ELR (cell line): ENCODE measurements at places on chromosomes 12 and 14.

- DNase-seq: no peak
These were observed 155.3 kb upstream of the FSCB start for GRCh38 chr14:44662250-44662891.

DNA sequence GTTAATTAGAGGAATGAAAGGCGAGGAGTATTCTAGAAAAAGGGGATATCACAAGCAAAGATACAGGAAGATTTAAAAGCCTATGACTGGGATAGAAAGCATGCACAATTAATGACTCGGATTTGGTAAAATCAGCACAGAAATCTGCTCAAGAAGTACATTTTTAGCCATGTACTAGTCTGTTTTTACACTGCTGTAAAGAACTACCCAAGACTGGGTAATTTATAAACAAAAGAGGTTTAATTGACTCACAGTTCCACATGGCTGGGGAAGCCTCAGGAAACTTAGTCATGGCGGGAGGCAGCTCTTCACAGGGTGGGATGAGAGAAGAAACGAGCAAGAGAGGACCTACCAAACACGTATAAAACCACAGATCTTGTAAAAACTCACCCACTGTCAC is 716.3 kb upstream of the MDGA2 start:
- DNase-seq: no peak

DNA sequence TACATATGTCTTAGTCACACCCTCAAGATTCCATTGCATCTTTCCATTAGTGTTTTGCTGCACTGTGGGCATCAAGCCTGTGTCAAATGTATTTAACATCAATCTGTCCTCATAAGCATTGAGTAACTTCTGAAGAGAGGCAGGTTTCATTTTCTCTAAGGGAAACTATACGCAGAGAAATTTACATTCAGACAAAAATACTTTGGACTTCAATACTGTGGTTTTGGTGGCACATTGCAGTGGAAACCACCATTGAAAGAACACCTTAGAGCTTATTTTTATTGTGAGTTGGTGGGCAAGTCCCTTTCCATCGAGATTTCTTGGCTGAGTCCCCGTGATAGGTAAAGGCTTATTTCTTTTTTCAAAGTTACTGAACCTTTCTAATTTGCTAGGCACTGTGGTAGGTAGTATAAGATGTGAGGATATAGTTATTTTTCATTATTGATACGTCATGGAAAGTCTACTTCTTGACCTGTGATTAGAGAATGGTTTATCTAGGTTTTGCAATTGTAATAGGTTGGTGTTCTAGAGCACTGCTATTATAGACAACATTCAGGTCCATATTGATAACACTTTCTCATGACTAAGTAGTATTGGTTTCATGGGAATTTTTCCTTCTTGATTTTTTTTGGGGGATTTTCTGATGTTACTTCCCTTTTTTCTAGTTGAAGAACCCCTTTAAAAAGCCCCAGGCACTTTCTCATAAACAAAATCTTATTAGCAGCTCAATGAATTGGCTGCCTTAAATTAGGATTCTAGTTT is 81.9 kb downstream of the CFAP54 start:
- DNase-seq: peak; percentile 46

DNA sequence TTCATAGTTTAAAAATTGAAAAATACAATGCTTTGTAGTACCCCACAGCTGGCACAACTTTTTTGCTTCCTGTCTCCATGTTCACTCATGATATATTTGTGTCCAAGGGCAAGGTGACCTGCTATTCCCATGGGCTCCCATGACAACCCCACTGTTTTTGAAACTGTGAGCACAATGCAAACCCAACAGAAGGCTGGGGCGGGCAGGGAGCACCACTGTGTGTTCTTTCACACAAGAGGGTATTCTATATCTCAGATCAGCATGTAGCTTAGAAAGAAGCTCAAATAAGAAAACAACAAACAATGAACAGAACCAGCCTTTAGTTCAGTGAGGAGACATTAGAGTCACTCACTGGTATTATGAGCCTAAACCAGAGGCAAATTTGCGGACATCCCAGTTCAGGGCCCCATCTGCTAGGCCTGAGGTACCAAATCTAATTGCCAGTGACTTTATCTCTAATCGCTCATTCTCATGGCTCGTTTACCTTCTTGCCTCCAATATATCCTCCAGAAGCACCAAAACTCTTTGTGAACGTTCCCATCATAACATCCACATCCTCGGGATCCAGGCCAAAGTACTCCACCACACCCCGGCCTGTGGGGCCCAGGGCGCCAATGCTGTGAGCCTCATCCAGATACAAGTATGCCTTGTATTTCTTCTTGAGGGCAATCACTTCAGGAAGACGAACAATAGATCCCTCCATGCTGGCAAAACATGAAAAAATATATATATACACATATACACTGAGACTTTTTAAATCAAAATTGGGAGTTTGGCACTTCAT is 56.4 kb upstream of the ISM2 start:
- no peak for DNase-seq

- DNase-seq: no peak
These were observed 4.7 kb downstream of the CCDC88C start for GRCh38 chr14:91412939-91413338.

- no peak for DNase-seq
These were observed 23.9 kb downstream of the ATF7 start for GRCh38 chr12:53602176-53602864.

DNA sequence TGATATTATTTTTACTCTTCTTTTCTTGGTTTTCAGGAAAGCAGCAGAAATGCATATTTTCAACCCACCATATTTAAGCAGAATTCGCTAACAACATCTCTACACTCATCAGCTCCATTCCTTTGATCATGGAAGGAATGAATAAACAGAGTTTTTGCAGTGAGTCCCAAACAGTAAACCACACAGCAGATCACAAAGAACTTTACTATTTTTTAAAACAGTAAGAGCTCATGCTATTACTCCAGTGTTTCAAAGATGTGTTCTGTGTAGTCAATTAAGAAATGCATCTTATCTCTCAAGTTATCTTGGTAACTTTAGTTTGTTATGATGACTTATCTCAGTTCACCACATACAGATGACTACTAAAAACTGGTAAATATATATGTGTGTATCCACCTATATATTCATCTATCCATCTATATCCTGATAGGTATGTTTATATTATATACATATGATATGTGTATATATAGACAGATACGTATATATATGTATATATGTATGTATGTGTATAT is 843.5 kb downstream of the BCL11B start:
- DNase-seq: no peak

- DNase-seq: no peak
These were observed 43.8 kb downstream of the JAG2 start for GRCh38 chr14:105124823-105125222.

DNA sequence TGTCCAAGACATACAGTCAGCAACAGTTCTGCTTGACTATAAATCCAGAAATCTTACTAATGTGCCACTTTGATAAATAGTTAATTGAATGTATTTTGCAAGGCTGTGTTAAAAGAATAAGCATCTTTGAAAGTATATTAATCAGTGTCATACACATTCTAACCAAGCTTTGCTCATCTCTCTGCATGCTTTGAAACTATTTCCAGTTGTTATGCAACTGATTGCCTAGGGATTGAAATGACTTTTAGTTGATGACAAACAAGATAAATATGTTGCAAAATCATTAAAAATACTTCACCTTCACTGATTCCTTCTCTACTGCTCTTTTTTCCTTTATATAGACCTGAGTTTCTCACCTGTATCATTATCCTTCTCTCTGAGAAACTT is 91.3 kb downstream of the AEBP2 start:
- DNase-seq: peak; percentile 65

GRCh38 chr12:89433634-89434033 is 81.3 kb upstream of the DUSP6 start:
- no peak for DNase-seq
